NAMALWA (cell line): ENCODE measurements at places on chromosomes 2 and 18.

- DNase-seq = no peak
Measured at GRCh38 chr2:44100351-44100750, 68.3 kb upstream of the PPM1B start.

DNA sequence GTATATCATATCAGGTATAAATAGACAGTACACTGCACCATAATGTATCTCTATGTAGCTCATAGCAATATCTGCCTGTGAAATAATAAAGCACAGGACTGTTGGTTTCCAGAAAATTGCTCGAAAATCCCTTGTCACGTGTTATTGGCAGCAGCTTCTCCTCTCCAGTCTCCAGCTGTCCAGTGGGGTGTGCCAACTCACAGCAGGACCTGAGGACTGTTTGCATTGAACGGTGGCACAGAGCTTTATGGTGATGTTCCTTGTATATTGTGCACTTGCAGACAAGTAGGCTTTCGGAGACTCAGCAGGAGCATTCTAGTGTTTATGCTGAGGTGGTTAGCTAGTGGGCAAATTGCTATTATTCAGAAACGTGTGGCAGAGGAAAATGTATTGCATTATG, 182.2 kb upstream of the ATP5MC3 start:
- DNase-seq = no peak

GRCh38 chr18:79477711-79478483, 82.2 kb downstream of the NFATC1 start:
- DNase-seq = no peak

- no peak for DNase-seq
Measured at GRCh38 chr2:173451941-173452340, 97.3 kb downstream of the CDCA7 start.

GRCh38 chr2:31109633-31110192, 28.5 kb downstream of the GALNT14 start:
- DNase-seq = no peak

GRCh38 chr2:145012214-145012670, 492.3 kb upstream of the ZEB2 start:
- DNase-seq = no peak
